IMR-90 (cell line): ENCODE measurements at places on chromosomes 6 and 20. TPM values are rescaled to one million over a fixed set of nuclear protein-coding genes. Genes with fewer than 3 reads are reported as not detected.

RSPO4 gene
- polyA plus RNA-seq, result not detected in 2 replicates

SMLR1 gene
- polyA plus RNA-seq, result not detected in 2 replicates

CLDN20 gene
- not detected in 2 replicates for polyA plus RNA-seq

PNPLA1 gene
- not detected in 2 replicates for polyA plus RNA-seq

BIRC7 gene
- not detected in 2 replicates for polyA plus RNA-seq

SCUBE3 gene
- 41.5 and 45.5 TPM in 2 replicates for polyA plus RNA-seq

SLC17A1 gene
- polyA plus RNA-seq, result not detected in 2 replicates

RAB44 gene
- polyA plus RNA-seq, result 0.03 and 0.06 TPM in 2 replicates

FRK gene
- under 0.01 and 0.02 TPM in 2 replicates for polyA plus RNA-seq

PRSS16 gene
- polyA plus RNA-seq, result 0.14 and 0.39 TPM in 2 replicates

ASIP gene
- polyA plus RNA-seq, result not detected in 2 replicates

VSTM2L gene
- polyA plus RNA-seq, result 0.19 and 0.57 TPM in 2 replicates

TXLNB gene
- 0.04 and 0.05 TPM in 2 replicates for polyA plus RNA-seq

FAM83D gene
- polyA plus RNA-seq, result 26.4 and 29.6 TPM in 2 replicates

RIMS4 gene
- polyA plus RNA-seq, result not detected in 2 replicates

SPATS1 gene
- not detected in 2 replicates for polyA plus RNA-seq

GRCh38 chr6:3196770-3197169 is 30.7 kb downstream of the TUBB2B start:
- H3K36me3 ChIP-seq, result no peaks in the 10 kb centered on the region
- H3K27ac ChIP-seq, result no peak overlapping the region
- H3K27me3 ChIP-seq, result peaks cover 4% of the 10 kb centered on the region; the same call in 1 of the 2 replicates
- DNase-seq, result no peak
- H3K4me3 ChIP-seq, result no peak overlapping the region

GRCh38 chr6:42385339-42385738 is 66.4 kb downstream of the TRERF1 start:
- no peak overlapping the region for H3K4me3 ChIP-seq
- H3K27me3 ChIP-seq, result no peaks in the 10 kb centered on the region
- H3K4me1 ChIP-seq, result no peaks in the 10 kb centered on the region

DNA sequence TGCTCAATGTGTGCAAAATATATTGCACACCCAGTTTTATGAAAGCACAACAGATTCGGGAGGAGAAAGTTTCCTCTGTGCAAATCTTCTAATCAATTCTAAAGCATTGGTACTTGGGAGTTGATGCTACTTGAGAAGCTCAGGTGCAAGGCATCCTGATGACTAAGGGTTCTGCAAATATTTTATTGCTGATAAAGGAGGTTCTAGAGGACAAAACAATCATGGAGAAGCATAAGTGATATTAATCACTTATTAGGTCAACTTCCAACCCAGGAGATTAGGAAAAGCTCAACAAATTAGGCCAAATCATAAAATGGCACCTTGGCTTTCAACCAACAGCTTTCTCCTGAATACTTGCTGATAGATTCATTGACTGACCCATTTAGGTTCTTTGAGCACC is 27.1 kb downstream of the CYP24A1 start:
- H3K4me1 ChIP-seq, result no peaks in the 10 kb centered on the region
- no peak for DNase-seq
- no peak overlapping the region for H3K4me3 ChIP-seq
- no peak overlapping the region for H3K27ac ChIP-seq
- H3K27me3 ChIP-seq, result no peaks in the 10 kb centered on the region; the same call in 1 of the 2 replicates

GRCh38 chr6:31246051-31246521 is 25.8 kb downstream of the HLA-C start:
- H3K27ac ChIP-seq, result no peak overlapping the region
- peak; percentile 84 for DNase-seq
- peaks cover 7% of the 10 kb centered on the region for H3K27me3 ChIP-seq
- no peak overlapping the region for H3K4me3 ChIP-seq
- H3K36me3 ChIP-seq, result no peaks in the 10 kb centered on the region
- H3K4me1 ChIP-seq, result 0 out of 2 replicates have a peak, but pooled peaks cover 2% of the 10 kb centered on the region

DNA sequence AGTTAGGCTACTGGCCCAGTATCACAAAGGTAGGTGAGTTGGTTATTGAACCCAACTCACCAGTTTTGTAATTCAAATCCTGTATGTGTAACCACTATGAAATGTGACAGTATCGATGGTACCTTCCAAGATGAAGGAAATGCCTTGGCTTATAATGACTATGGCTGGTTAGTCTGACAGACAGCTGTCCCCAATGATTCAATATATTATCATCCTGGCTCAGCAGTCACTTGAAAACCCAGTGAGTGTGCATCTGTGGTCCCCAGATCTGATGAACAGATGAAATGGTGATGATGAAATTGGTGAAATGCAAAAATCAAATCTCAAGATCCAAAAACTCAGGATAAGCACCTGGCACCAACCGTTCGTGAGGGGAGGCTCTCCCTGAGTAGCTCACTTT is 54.8 kb downstream of the TNFRSF21 start:
- H3K36me3 ChIP-seq, result peaks cover 6% of the 10 kb centered on the region; the same call in 1 of the 2 replicates
- H3K4me3 ChIP-seq, result no peak overlapping the region
- no peak for DNase-seq
- H3K27ac ChIP-seq, result no peak overlapping the region
- H3K4me1 ChIP-seq, result no peaks in the 10 kb centered on the region

DNA sequence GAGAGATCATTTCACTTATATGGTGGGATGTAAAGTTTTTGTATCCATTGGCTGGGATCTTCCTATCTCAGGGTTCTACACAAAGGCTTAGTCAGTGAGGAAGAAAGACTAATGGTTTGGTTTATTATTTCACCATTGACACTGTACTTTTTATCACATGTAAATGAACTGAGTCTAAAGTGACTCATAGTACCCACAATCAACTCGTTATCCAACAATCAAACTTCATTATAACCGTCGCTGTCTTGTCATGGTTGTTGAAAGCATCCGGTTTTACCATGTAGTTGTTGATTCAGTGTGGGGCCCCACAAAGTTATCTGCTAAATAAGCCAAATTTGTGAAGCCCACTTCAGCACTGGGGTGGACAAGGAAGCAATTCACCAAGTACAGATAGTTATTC is 55.8 kb upstream of the MTRF1L start:
- no peak overlapping the region for H3K27ac ChIP-seq
- no peak overlapping the region for H3K4me3 ChIP-seq
- no peaks in the 10 kb centered on the region for H3K27me3 ChIP-seq
- peak; percentile 58 for DNase-seq
- no peaks in the 10 kb centered on the region for H3K36me3 ChIP-seq

GRCh38 chr6:158361961-158362669 is 49.9 kb downstream of the TULP4 start:
- no peaks in the 10 kb centered on the region for H3K27me3 ChIP-seq
- no peaks in the 10 kb centered on the region for H3K36me3 ChIP-seq
- H3K4me1 ChIP-seq, result peaks cover 4% of the 10 kb centered on the region; the same call in 1 of the 2 replicates
- no peak overlapping the region for H3K27ac ChIP-seq
- H3K4me3 ChIP-seq, result no peak overlapping the region
- peak; percentile 58 for DNase-seq

GRCh38 chr6:131997429-131998153 is 46.4 kb upstream of the CCN2 start:
- no peak overlapping the region for H3K4me3 ChIP-seq
- no peak for DNase-seq
- H3K4me1 ChIP-seq, result peaks cover 2% of the 10 kb centered on the region
- no peaks in the 10 kb centered on the region for H3K36me3 ChIP-seq

GRCh38 chr20:11726026-11726425 is 191.7 kb upstream of the BTBD3 start:
- H3K27ac ChIP-seq, result no peak overlapping the region
- H3K4me1 ChIP-seq, result no peaks in the 10 kb centered on the region
- H3K4me3 ChIP-seq, result no peak overlapping the region
- peaks cover 2% of the 10 kb centered on the region; the same call in 1 of the 2 replicates for H3K27me3 ChIP-seq
- no peaks in the 10 kb centered on the region for H3K36me3 ChIP-seq

- no peak overlapping the region for H3K4me3 ChIP-seq
- H3K27ac ChIP-seq, result no peak overlapping the region
- DNase-seq, result no peak
- H3K27me3 ChIP-seq, result peaks cover 29% of the 10 kb centered on the region
- peaks cover 2% of the 10 kb centered on the region; the same call in 1 of the 2 replicates for H3K4me1 ChIP-seq
These were observed 4.7 kb upstream of the DLK2 start for GRCh38 chr6:43460032-43460431.

DNA sequence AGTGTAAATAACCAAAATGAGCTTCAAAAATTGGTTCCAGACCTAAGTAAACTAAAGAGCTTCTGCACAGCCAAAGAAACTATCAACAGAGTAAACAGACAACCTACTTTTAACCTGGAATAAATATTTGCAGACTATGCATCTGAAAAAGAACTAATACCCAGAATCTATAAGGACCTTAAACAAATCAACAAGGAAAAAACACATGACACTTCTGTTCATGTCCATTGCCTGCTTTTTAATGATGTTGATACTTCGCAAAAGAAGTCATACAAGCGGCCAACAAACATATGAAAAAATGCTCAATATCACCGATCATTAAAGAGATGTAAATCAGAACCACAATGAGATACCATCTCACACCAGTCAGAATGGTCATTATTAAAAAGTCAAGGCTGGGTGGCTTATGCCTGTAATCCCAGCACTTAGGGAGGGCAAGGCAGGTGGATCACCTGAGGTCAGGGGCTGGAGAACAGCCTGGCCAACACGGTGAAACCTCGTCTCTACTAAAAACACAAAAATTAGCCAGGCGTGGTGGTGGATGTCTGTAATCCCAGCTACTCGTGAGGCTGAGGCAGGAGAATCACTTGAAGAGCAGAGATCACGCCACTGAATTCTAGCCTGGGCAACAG is 42.5 kb upstream of the DST start:
- no peak for DNase-seq
- peaks cover 5% of the 10 kb centered on the region for H3K36me3 ChIP-seq
- H3K4me1 ChIP-seq, result peaks cover 17% of the 10 kb centered on the region
- H3K27me3 ChIP-seq, result no peaks in the 10 kb centered on the region
- no peak overlapping the region for H3K4me3 ChIP-seq

- DNase-seq, result peak; percentile 44
- H3K4me1 ChIP-seq, result no peaks in the 10 kb centered on the region
- no peak overlapping the region for H3K27ac ChIP-seq
- no peaks in the 10 kb centered on the region for H3K27me3 ChIP-seq
These were observed 126.2 kb downstream of the PTPRK start for GRCh38 chr6:128394167-128394566.

DNA sequence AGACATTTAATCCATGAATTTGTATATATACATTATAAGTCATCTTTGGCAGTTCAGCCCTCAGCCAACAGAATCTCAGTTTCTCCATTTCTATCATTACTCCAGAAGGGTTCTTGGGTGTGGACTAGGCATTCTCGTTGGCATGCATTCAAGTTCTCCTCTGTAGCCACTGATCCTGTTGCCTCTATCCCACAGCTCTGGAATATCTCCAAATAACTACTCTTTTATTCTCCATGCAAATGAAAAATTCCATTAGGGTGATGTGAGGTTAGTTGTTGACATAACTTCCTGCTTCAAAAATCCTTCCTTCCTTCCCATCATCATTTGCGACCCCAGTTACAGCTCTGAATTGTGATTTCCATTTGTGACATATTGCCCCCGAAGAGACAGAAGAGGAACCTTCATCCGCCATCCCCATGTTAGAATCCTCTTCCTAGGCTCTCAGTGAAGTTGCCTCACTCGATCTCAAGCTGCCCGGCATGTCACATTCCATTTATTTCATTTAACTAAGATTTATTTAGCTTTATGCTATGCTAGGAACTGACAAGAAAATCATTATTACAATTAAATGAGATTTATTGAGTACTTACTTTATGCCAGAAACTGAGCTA is 93.7 kb upstream of the EDN1 start:
- peak overlapping the region; percentile 72 for H3K27ac ChIP-seq
- no peaks in the 10 kb centered on the region for H3K36me3 ChIP-seq
- H3K4me1 ChIP-seq, result peaks cover 3% of the 10 kb centered on the region; the same call in 1 of the 2 replicates
- no peak overlapping the region for H3K4me3 ChIP-seq
- DNase-seq, result peak; percentile 83

GRCh38 chr6:154261688-154262397 is 94.8 kb downstream of the IPCEF1 start:
- no peak for DNase-seq
- no peaks in the 10 kb centered on the region; the same call in 1 of the 2 replicates for H3K27me3 ChIP-seq
- H3K4me3 ChIP-seq, result no peak overlapping the region
- H3K4me1 ChIP-seq, result no peaks in the 10 kb centered on the region
- no peak overlapping the region for H3K27ac ChIP-seq
- H3K36me3 ChIP-seq, result no peaks in the 10 kb centered on the region

GRCh38 chr20:52985687-52986086 is 13.5 kb downstream of the TSHZ2 start:
- no peaks in the 10 kb centered on the region for H3K36me3 ChIP-seq
- no peak overlapping the region for H3K27ac ChIP-seq
- H3K4me1 ChIP-seq, result no peaks in the 10 kb centered on the region
- H3K4me3 ChIP-seq, result no peak overlapping the region
- DNase-seq, result no peak
- H3K27me3 ChIP-seq, result no peaks in the 10 kb centered on the region

DNA sequence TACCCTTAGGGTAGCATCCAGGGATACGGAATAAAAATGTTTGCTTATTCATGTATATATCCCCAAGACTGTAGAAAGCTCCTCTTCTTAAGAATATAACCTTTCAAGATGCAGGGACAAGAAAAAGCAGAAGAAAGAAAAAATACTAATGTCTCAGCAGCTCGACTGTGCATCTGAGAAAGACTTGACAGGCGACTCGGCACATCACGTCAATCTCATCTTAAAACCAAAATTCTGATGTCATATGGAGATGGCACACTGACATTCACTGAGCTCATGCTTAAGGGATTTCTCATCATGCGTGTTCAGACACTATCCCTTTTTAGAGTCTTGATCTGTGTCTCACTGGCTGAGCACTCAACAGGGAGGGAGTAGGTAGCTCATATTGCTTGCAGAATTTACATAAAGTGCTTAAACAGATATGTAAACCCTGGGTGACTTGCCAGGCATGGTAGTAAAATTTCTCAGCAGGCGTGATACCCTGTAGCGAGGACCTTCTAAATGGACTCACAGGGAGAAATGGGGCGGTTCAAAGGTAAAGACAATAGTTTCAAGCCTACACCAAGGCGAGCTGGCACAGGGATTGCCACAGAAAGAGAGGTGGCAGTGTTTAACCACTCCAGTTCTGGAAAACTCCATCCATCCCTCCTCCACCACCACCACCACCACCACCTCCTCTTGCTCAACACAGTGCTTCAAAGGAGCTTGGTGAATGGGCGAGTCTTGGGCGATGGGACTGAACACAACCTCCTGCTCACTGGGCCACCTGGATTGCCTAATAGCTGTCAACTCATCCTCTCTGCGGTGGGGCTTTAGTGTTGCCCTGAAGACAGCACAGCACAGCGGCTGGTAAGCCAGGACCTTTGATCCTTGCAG is 330.5 kb downstream of the TFAP2A start:
- no peaks in the 10 kb centered on the region for H3K4me1 ChIP-seq
- no peaks in the 10 kb centered on the region for H3K27me3 ChIP-seq
- no peak overlapping the region for H3K4me3 ChIP-seq
- H3K36me3 ChIP-seq, result no peaks in the 10 kb centered on the region
- no peak overlapping the region for H3K27ac ChIP-seq
- DNase-seq, result no peak

GRCh38 chr6:157036245-157036711 is 259.1 kb downstream of the ARID1B start:
- H3K4me3 ChIP-seq, result no peak overlapping the region
- peak; percentile 48 for DNase-seq
- H3K27me3 ChIP-seq, result no peaks in the 10 kb centered on the region
- peaks cover 4% of the 10 kb centered on the region for H3K4me1 ChIP-seq

- DNase-seq, result peak; percentile 69
- no peaks in the 10 kb centered on the region for H3K27me3 ChIP-seq
- no peak overlapping the region for H3K4me3 ChIP-seq
These were observed 54.9 kb downstream of the AKAP12 start for GRCh38 chr6:151294561-151295101.
